Lung (tissue), 17 donors: ENCODE measurements at places on chromosomes 5 and 9. TPM values are rescaled to one million over a fixed set of nuclear protein-coding genes. Genes with fewer than 3 reads are reported as not detected.

DNA sequence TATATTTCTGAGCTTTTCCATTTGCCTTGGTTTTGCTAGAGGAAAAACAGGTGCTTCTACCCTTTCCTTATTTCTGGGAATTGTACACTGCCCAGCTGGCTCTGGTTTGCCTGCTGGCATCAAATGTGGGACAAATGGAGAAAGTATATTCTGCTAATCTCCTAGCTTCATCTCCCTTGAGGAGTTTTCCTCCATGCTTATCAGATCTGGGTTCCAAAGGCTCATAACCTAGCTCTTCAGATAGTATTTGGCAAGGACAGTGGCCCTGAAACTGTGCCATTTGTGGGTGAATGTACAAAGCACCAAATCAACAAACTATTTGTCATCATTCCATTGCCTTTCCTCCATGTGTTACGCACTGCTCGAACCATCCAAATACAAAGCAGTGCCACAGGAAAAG is 16.2 kb downstream of the PRLR start:
- no peak for DNase-seq

- DNase-seq: no peak
Observed at GRCh38 chr5:170266570-170267381, 30.8 kb downstream of the LCP2 start.

The NR5A1 gene
- total RNA-seq: 0.09 TPM

The CCDC192 gene
- total RNA-seq: 0.40 TPM

GRCh38 chr9:119334745-119335144 is 34.5 kb downstream of the BRINP1 start:
- peak; percentile 6 for DNase-seq

DNA sequence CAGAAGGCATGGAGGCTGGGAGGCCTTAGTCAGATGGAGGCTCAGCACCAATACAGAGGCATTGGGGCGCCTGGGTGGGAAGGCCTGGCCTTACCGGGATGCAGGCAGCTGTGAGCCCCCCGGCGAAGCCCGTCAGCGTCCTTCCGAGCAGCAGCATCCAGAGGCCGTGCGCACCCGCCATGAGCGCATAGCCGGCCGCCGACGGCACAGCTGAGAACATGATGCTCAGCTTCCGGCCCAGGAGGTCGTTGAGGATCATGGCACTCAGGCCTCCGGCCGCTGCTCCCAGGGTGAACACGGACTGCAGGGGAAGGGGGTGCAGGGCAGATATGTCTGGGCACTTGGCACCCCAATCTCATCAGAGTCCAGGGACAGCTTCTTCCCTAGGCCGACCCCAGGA is 2.0 kb downstream of the SLC2A6 start:
- DNase-seq: no peak

DNA sequence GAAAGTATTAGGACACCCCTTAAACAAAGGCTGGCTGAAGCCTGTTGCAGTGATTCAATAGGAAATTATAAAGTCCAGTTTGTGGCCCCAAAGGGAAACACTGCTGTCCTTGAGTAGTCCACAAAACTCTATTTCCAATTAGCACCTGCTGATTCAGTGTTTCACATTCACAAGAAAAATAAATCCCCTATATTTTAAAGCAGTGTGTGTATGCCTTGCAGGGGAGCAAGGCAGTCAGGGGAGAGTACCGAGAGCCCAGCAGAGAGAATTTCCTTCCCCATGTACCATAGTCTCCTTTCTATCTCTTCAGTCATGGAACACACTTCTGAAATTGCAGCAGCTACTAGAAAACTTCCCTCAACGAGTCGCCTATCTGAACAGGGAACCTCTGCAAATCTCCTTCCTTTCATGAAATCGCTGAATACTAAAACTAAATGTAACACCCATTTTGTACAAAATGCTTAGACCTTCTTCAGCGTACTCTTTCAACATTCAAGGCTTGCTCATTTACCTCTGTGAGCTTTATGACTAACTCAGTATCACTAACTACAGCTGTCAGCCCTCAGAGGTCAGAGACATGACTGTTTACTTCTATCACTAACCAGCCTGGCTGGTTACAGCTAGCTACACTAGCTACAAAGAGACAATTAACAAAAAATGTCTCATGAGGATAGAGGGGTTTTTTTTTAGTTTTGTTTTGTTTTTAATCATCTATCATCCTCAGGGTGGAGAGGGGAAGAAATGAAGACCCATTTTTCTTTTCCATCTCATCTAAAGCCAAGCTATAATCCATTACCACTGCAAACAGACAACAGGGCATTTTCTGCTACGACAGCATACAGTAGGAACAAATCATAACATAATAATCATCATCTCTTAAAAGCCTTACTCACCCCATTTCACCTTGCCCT is 188.7 kb downstream of the EBF1 start:
- no peak for DNase-seq

- peak; percentile 9 for DNase-seq
Observed at GRCh38 chr5:134252671-134253070, 26.8 kb upstream of the PPP2CA start.

DNA sequence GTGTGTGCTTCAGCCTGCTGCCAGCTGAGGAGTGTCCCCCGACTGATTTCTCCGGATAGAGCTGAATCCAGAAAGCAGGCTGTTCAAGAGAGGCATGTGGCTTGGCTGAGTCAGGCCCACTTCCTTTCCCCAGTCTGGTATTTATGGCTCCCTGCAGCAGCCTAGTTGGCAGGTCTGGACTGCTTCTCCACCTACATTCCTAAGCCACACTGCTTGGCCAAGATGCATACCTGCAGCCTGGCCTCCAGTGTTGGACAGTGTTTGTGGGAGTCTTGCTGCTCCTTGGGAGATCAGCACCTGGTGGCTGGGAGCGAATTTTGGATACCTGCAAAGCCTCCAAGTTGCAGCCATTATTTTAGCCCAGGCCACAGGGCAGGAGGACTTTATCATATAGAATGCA is 670.8 kb downstream of the ACTL7B start:
- no peak for DNase-seq

- DNase-seq: no peak
Observed at GRCh38 chr5:81779916-81780266, 29.0 kb upstream of the SSBP2 start.

DNA sequence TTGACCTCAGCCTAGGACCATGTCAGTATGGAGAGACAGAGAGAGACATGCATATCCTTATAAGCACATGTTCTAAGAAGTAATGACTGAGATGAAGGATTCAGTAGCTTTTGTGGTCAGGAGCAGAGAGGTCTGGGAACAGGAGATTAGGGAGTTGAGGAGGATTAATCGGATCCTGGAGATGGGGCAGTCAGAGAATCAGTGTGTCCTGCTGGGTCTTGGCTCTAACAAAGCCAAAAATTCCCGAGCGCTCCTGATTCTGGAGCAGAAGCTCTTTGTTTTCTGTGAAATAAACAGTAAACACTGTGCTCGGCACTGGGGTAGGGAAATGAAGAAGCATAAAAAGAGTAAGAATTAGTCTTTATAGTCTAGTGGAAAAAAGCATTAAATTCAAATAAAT is 520.0 kb upstream of the CLINT1 start:
- no peak for DNase-seq

DNA sequence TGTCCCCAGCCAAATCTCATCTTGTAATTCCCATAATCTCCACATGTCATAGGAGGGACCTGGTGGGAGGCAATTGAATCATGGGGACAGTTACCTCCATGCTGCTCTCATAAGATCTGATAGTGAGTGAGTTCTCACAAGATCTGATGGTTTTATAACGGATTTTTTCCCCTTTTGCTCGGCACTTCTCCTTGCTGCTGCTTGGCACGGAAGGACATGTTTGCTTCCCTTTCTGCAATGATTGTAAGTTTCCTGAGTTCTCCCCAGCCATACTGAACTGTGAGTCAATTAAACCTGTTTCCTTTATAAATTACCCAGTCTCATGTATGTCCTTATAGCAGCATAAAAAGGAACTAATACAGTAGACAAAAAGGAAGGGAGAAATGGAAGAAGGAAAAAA is 76.7 kb upstream of the CCNG1 start:
- no peak for DNase-seq
